HFF-Myc (cell line): ENCODE measurements at places on chromosomes 5 and 9.

DNA sequence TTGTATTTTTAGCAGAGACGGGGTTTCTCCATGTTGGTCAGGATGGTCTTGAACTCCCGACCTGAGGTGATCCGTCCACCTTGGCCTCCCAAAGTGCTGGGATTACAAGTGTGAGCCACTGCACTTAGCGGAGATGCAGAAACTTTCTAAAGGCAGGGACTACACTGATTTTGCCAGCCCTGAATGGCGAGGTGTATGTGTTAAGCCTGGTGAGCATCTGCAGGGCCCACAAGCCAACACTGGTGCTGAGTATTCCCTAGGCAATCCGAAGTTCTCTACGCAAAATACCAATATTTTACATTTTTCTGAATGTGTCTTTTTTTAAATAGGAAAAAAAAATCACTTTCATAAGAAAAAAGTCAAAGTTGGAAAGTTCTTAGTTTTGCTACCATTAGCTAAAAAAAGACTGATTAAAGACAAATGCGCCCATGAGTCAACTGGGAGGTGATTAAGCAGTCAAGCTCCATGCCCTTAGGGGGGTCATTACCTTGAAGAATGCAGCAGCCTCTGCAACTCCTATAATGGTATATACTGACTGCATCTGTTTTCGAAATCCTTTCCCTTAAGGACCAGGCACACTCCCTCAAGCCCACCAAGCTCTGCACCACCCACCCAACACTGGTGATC, 502.8 kb downstream of the BNC2 start:
- DNase-seq: peak; percentile 36

DNA sequence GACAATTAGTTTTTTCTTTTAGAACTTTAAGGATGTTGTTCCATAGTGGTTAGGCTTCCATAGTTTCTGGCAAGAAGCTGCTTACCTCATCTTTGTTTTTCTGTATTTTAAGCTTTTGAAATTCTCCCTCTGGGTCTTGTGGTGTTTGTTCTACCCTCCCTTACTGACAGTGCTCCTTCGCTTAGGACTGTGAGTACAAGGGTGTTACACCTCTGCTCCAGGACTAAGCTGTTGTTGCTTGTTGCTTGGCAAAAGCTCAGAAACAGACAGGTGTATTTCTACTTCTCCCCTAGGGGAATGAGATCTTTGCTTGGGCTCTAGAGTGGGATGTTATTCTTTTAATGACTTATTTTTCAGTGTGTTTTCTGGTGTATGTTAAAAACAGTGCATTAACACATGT, 225.2 kb downstream of the WDR70 start:
- DNase-seq: no peak

DNA sequence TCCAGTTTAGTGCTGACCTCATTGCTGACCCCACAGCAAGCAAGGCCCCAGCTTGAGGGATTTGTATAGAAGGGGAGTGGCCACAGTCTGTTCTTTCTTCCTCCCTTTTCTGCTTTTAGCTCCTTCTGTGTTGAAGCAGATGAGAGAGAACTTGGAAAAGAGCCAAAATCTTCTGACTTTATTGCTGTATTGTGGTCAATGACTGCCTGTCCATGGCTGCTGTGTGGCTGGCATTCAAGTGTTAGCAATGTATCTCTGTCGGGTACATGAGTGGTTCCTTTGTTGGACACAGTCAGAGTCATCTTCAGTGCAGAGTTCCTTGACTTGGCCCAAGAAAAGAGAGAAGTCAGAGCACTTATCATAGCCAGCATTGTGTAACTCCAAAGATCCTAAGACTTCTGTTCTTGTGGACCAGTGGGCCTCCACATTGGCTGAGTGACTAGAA, 154.1 kb downstream of the LRRC70 start:
- DNase-seq: no peak

DNA sequence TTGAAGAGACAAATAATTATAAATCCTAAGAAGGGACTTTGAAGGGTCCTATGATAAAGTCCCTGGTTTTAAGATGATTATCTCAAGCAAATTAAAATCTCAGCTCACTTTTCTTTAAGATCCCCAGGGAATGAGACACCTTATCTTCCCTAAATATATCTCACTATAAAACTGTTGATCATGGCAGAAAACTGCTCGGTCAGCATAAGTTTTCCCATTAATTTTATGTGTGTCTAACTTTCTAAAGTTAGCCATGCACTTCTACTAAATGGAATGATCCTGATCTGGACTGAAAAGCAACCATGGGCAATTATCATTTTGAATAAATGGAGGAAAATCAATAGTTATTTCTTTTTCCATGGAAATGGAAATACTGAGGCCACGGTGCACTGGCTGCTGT, 314.5 kb downstream of the TRPM3 start:
- no peak for DNase-seq

GRCh38 chr9:124969401-124969800, 28.5 kb upstream of the GOLGA1 start:
- DNase-seq: no peak

DNA sequence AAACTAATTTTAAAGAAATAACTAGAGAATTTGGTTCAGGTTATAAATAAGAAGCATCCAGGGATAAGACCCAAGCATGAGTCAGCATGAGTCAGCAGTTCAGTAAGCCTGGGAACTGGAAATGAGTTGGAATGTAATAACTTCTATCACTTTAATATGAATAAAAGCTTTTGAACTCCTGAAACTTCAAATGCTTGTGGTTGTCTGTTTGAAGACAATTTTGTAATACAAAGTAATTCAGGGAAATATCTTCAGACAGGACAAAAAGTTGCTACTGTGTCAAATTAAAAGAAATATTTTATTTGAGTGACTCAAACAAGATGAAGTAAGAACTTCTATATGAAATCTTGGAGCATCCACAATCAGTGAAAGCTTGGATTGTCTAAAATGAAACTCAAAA, 331.2 kb upstream of the DAB2 start:
- peak; percentile 82 for DNase-seq

GRCh38 chr5:147309621-147310020, 74.8 kb downstream of the STK32A start:
- DNase-seq: no peak

GRCh38 chr9:128136816-128137793, 9.6 kb upstream of the PTGES2 start:
- DNase-seq: no peak

- DNase-seq: no peak
These were observed 586.6 kb upstream of the TLE4 start for GRCh38 chr9:78985084-78985738.

DNA sequence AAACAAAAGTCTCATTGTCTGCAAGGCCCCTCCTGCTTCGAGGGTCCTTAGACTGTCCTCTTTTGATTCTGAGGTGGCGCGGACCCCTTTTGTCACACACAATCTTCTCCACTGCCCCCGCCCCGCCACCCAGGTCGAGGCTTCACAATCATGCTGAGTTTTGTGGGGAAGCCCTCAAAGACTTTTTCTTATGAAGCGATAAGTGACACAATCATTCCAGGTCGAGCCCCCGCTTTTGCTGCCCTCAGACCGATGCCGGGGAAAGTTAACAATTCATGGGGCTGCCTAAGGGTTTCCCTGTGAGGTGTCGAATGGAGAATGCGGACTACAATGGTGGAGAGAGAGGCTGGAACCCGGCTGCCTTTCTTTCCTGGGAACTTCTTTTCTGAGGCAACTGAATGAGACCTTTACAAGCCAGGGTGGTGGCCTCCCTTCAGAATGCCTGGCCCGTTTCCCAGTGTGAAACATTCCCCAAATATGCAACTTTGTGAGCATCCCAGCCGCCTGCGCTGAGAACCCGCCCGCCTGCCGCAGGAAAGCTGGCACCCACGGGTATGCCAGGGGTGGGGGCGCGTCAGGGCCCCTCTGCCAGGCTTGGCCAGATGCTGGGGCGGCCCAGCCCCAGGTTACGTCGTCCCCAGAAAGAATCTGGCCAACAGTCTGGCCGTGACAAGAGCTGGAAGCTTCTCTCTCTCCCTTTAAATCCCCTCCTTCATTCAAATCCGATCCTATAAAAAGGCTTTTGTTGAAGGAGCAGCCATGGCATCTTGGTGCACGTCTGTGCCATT, 71.9 kb downstream of the MAP1B start:
- DNase-seq: no peak

DNA sequence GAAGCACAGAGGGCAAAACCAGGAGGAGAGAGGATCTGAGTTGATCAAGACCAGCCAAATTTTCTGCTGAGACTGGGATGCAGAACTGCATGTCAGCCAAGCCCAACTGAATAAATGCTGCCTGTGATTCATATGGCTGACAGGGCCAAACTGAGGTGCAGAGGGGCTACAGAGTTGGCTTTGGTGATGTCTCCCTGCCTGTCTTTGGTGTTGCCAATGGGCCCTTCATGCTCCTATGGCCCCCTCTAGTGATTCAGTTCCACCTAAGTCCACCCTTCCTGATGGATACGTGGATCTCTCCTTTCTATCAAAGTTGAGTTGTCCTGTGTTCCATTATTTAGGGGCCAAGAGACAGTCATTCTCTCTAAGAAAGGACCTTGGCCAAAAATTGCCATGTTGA, 163.6 kb upstream of the TLE4 start:
- no peak for DNase-seq

- peak; percentile 25 for DNase-seq
These were observed 115.9 kb downstream of the CDC42SE2 start for GRCh38 chr5:131379723-131380122.

- DNase-seq: no peak
These were observed 69.8 kb downstream of the COL15A1 start for GRCh38 chr9:99013550-99013949.

DNA sequence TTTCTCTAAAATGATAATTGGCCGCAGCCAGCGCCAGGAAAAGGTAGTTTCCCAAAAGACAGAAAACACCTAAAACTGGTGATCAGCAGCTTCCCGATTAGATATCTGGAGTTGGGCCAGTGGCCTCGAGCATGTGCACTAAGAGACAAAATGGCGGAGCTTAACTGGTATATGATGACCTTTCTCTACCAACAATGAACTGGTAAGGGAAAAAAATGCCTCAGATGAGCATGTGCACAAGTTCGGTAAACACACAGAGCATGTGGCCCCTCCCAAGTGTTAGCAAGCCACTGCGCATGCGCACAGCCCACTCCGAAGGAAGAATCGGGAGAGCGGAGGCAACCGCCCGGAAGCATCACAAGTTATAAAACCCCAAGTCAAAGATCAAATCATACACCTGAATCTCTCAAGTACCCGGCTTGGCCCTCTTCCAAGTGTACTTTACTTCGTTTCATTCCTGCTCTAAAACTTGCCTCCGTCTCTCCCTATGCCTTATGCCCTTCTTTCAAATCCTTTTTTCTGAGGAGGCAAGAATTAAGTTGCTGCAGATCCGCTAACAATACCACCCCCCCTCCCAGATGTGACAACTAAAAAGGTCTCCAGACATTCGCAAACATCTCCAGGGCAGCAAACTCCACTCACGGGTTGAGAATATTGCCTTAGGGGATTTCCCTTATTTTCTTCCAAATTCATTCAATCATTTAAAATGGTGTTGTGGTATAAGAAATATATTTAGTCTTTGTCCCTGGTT, 15.0 kb upstream of the PTBP3 start:
- no peak for DNase-seq
